Fibroblast of skin of right quadriceps (primary cell): ENCODE measurements at places on chromosomes 5 and 9.

GRCh38 chr9:86303316-86303975 is 21.1 kb upstream of the ISCA1 start:
- DNase-seq, result no peak

DNA sequence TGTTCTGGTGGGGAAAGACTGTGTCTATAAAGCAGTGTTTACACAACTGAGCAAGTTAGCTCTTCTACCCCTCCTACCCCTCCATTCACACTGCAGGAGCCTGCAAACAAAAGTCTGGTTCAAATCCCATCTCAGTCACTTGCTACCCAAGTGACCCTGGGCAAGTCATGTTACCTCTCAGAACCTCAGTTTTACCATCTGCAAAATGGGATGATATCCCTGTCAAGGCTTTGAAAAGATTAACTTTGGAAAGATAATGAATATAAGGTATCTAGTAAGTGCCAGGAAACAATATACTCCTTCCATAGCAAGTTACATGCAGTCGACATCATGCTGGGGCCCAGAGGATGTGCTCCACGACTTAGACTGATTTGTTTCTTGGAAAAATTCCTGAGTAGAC is 161.5 kb downstream of the SEC61B start:
- DNase-seq, result no peak

DNA sequence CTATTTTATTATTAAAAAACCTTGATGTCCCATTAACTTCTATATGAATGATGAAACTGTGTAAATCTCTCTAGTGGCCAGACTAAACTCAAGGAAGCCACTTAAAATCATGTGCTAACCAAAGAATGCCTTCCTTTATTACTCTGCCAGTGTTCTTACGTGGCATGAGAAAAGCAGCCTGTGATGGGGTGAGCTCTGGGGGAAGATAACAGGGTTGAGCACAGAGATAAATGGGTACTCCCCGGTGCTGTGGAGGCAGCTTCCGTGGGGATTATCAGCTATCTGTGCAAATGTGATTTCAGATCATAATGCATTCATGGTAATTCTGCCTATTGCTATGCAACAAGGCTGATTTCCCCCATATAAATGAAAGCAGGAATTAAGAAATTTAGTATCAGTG is 181.3 kb downstream of the CAVIN4 start:
- no peak for DNase-seq

GRCh38 chr5:180495991-180496741 is 2.0 kb downstream of the CNOT6 start:
- DNase-seq, result no peak

DNA sequence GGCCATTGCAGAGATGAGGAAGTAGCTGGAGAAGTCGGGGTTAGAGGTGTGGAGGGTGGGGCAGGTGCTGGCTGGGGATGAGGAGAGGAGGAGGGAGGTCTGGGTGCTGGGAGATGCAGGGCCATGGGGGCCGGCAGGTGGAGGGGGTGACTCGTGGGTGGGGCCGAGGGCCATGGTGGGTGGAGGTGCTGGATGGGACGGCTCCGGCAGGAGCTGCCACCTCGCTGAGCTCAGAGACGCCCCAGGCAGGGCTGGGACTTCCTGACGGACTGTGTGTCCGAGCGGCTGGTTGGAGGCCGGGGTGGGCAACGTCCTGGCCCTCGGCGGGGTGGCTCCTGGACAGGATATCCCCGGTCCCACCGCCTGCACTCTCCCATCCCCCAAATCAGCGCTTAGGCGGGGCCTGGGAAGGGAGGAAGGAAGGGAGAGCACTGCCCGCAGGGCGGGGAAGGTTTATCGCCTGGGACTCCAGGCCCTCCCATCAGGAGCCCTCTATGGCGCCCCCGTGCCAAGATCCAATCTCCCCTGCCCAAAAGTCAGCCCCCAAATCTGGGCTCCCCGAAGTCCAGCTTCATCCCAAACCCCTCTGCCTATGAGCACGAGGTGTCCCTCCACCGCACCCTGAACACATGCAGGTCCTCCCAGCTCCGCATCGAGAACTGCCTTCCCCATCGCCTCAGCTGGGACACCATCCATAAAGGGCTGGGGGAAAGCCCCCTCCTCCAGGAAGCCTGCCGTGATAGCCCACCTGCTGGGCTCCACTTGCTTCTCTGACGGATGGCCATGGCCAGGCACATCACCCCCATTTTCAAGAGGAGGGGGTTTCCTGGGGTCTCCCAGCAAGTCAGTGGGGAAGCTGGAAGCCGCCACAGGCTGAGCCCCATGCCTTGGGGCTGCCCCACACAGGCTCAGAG is 58.3 kb upstream of the NOTCH1 start:
- DNase-seq, result no peak

DNA sequence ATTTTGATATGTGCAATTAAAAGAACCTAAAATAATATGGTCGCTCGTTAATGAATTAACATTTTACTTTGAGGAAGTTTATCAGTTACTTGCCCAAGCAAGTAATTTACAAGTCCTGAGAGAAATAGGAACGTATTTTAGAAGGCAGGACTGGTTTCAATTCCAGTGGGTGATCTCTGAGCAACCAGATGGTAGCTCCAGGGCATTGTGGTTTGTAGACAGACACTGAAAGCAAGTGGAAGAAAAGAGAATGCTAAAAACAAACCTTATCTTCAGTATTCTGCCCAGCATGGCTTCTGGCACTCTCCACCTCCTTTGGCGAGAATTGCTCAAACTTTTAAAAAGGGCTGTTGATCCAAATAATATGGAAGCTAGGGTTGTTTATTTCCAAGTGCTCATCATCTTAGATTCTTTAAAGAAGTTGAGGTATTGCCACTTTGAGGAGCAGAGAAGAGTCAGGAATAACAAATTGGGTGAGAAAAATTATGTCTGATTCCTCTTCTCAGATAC is 31.8 kb upstream of the ERAP2 start:
- no peak for DNase-seq

GRCh38 chr5:88140396-88140855 is 128.2 kb downstream of the TMEM161B start:
- DNase-seq, result no peak

GRCh38 chr5:102794677-102795331 is 39.7 kb downstream of the PAM start:
- DNase-seq, result no peak

GRCh38 chr5:129322968-129323367 is 137.1 kb upstream of the ADAMTS19 start:
- DNase-seq, result no peak

DNA sequence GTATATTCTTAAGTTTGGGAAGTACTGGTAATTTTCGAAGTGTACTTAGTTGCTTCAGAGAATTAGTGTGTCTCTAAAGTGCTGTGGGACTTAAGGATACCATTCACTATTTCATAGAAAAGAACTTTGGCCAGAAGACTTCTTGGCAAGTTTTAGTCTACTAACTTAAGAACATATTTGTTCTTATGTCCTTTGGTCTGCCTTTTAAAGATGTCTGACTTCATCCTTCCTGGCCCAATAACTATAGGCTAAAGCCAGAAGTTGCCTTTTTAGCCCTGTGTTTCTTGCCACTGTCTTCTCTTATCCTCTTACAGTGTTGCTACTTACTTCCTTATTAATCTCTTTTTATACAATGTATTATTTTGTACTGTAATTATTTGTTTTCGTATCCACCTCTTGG is 6.3 kb downstream of the RBM27 start:
- DNase-seq, result no peak

- no peak for DNase-seq
Measured at GRCh38 chr9:94623253-94623652, 16.1 kb downstream of the FBP1 start.

GRCh38 chr9:105205787-105206495 is 38.5 kb upstream of the SLC44A1 start:
- DNase-seq, result peak; percentile 79

GRCh38 chr5:158881091-158881880 is 218.4 kb downstream of the EBF1 start:
- no peak for DNase-seq

DNA sequence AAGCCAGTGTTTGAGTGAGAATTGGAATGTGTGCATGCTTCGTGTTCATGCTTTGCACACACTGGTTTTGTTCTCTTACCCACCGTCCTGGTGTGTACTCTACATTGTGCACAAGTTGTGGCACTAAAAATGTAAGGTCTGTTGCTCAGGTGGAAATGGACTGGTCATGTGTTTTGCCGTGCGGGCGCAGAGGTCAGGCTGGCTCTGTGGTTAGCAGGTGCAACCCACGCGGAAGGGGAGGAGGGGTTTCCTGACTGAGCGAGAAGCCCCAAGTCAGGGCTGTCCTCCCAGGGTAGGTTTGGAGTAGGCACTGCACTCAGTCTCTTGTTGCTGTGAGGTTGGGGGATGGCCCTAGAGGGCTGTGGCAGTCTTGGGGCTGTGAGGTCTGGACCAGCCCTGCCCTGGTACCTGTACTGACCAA is 86.6 kb downstream of the EHMT1 start:
- DNase-seq, result no peak

GRCh38 chr5:17819783-17820182 is 185.5 kb downstream of the TAF11L14 start:
- DNase-seq, result no peak

DNA sequence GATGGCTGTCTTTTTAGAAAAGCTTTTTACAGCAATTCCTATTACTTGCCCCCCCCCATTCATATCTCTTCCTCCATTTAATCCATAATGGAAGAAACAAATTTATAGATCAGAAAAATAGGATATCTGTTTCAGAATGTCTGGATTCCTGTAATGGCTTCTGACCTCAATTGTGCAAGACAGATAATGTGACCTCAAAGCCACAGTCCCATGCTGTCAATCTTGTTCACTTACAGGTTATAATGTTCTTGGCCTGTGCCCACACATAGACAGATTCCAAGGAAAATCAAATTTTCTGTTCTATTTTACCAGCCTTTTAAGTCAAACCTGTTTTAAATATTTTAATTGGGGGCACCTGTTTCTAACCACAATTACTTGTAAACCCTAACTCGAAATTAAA is 143.4 kb downstream of the ENTREP1 start:
- DNase-seq, result no peak

DNA sequence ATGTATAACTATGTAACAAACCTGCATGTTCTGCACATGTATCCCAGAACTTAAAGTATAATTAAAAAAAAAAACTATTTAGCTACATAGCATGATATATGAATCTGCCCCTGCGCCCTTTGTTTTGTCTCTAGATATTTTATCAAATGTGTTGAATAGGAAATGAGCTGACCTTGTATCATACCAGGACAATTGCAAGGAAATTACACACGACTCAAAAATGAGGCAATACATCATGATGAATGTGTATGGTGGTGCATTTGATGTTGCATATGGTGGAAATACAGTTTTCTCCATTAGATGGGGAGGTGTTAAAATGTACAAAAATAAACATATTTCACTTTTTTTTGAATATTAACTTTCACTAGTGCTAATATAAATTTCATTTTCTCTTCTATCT is 28.6 kb upstream of the CEP78 start:
- no peak for DNase-seq

DNA sequence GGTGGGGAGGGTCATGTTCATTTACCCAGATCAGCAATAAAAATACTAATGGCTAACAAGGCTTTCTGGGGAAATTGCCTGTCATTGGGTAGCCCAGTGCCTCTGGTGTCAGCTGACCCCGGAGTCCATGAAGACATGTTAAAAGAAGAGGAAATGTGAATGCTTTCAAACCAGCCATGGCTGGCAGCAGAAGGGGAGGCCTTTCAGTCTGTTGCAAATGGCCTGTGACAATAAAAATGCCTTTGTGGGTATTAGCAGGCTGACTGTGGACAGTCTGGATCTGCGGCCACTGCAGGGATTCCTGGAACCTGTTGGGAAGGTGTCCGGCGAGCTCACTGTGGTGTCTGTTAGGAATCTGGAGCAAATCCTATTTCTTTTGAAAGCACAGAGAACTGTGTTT is 7.5 kb downstream of the ABL1 start:
- no peak for DNase-seq

GRCh38 chr9:115691693-115692092 is 461.9 kb upstream of the PAPPA start:
- DNase-seq, result peak; percentile 92

DNA sequence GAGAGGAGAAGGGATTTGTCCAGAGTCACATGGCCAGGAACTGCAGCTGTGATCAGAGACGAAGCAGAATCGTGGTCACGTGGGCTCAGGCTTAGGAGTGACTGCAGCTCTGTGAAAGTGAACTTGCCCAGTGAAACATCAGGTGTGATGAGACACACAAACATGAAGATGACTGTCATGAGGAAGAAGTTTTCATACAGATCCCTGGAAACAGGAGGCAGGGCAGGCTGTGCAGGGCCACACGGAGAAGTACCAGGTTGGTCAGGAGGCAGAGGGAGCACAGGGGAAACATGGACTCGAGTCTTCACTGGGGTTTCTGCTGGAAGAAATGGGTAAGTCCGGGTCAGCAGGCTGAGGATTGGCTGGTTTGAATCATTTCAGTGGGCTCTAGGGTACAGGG is 64.1 kb downstream of the BARX1 start:
- no peak for DNase-seq

GRCh38 chr5:171315925-171316257 is 6.8 kb downstream of the TLX3 start:
- no peak for DNase-seq

DNA sequence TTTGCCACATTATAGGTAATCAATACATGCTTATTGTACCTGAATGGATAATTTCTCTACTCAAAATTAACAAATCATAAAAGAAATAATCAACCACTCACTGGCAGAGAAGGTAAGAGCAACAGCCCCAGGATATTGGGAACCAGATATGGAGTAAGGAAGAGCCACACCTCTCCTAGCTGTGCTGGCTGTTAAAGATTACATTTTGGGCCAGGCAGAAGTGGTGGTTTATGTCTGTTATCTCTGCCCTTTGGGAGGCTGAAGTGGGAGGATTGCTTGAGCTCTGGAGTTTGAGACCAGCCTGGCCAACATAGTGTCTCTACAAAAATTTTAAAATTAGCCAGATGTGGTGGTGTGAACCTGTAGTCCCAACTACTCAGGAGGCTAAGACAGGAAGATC is 56.4 kb downstream of the BHMT start:
- DNase-seq, result no peak
